NCI-H69 (cell line): ENCODE measurements at places on chromosomes 4 and X.

DNA sequence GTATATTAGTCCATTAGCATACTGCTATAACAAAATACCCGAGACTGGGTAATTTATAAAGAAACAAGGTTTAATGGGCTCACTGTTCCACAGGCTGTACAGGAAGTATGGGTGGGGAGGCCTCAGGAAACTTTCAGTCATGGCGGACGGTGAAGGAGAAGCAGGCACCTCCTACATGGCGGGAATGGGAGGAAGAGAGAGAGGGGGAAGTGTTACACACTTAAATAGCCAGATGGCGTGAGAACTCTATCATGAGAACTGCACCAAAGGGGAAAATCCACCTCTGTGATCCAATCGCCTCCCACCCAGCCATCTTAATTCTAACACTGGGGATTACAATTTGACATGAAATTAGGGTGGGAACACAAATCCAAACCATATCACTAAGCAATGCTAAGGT, 98.9 kb upstream of the SH3RF1 start:
- peak; percentile 6 for DNase-seq

- no peak for DNase-seq
Observed at GRCh38 chr4:1727117-1728031, 6.1 kb downstream of the TACC3 start.

- DNase-seq = no peak
Observed at GRCh38 chr4:25002681-25003080, 28.1 kb downstream of the LGI2 start.

DNA sequence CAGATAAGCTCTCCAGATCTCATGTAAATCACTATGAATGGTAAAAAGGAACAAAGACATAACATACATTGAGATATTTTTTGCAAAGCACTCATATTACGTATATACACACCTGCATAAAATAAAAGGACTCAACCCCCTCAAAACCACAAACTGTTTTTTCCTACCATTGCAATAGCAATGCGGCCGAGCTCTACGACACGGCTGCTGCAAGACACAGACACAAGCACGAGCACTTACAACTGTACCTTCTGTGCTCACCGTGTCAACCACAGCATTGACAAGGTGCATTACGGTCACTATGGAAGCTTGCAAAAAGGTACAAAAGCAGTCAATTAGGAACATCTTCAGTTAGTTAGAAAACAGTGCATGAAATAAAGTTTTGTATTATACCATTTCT, 37.1 kb upstream of the MTNR1A start:
- no peak for DNase-seq

DNA sequence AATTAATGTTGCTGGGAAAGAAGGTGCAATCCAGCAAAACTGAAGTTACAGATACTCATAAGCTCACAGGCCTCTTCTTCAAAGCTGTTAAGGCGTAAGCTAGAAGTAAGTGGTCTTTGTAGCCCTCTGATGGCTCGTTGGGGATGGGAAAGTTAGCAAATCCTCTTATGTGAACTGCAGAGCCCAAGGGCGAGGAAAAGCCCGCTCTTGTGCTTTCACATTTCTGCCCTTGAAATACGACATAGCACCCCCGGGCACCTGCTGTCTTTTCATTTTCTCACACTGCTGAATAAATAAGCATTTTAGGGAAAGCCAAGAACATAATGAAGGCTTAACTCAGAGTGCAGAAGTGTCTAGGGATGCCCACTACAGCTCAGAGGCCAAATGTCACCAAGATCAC, 73.1 kb upstream of the SORBS2 start:
- DNase-seq = no peak

DNA sequence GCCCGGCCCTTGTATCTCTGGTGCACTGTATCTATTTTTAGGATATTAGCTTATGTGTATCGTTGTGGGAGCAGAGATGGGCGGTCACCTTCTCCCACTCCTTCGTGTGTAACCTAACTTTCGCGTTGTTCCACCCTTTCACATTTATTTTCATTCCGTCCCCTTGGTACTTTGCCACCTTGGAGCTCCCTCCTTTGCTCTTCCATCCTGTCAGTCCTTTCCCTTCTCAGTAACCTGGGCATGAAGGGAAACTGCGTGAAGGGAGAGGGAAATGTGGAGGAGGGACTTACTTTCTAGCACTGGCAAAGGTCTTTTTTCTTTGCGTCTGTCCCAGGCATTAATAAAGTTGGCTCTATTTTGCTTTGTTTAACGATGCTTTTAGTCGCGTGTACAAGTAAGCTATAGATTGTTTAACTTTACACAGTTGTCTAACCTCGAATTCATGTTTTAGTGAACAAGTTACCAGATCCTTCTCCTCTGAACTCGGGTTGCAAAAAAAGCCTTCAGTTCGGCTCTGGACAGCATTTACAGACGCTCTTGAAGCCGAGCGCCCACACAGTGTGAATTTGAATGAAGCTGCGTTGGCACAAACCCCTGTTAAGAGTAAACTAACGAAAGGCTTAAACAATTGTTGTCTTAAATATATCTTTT, 3.9 kb downstream of the PCDH10 start:
- DNase-seq = peak; percentile 21

DNA sequence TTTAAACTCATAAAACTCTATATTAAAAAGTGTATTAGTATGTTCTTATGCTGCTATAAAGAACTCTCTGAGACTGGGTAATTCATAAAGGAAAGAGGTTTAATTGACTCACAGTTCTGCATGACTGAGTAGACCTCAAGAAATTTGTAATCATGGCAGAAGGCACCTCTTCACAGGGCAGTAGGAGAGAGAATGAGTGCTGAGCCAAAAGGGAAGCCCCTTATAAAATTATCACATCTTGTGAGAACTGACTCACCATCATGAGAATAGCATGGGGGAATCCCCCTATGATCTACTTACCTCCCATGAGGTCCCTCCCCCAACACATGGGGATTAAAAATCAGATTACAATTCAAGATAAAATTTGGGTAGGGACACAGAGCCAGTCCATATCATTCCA, 463.2 kb downstream of the KLHL13 start:
- DNase-seq = no peak

DNA sequence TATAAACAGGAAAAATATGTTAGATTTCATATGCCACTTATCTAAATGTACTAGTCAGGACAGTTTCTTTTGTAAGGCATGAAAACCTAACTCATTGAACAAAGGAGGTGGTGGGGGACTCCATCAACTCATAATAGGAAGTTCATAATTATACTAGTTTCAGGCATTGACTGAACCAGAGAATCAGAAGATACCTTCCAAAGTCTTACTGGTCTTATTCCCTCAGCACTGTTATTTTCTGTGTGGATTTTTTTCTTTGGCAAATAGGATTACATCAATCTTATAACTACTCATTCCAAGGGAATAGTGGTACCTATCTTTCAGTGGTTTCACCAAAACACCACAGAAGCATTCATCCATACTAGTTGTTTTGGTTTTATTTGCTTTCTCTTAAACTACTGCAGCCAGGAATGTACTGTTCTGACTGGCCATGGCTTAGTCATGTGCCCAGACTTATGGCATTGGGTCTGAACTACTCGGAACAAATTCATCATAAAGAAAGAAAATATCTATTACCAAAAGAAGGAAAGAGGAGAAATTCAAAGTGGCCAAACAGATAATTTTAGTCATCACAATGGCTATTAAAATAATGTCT, 273.9 kb downstream of the ARAP2 start:
- no peak for DNase-seq

GRCh38 chr4:112075129-112075753, 70.0 kb upstream of the FAM241A start:
- peak; percentile 54 for DNase-seq

GRCh38 chr4:105061136-105061696, 85.5 kb upstream of the TET2 start:
- DNase-seq = peak; percentile 5

DNA sequence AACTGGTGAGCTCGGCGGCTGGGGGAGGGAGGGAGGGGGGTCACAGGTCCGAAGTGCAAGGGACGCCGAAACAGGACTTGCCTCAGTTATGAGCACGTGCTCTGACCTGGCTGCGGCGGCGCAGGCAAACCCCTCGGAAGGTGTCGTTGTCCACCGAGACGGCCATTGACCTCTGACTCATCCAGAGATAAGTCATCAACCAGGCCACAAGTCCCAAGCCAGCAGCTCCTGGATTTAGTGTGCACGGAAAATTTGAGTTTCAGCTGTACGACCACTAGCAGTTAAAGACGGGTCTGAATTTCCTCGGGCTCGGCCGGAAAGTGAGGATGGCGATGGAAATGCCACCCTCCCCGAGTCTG, 674 bp downstream of the SH3D19 start:
- peak; percentile 13 for DNase-seq

- DNase-seq = no peak
Observed at GRCh38 chr4:168739886-168740285, 243.0 kb downstream of the PALLD start.

- DNase-seq = peak; percentile 90
Observed at GRCh38 chrX:39688576-39689375, 409.0 kb downstream of the BCOR start.

DNA sequence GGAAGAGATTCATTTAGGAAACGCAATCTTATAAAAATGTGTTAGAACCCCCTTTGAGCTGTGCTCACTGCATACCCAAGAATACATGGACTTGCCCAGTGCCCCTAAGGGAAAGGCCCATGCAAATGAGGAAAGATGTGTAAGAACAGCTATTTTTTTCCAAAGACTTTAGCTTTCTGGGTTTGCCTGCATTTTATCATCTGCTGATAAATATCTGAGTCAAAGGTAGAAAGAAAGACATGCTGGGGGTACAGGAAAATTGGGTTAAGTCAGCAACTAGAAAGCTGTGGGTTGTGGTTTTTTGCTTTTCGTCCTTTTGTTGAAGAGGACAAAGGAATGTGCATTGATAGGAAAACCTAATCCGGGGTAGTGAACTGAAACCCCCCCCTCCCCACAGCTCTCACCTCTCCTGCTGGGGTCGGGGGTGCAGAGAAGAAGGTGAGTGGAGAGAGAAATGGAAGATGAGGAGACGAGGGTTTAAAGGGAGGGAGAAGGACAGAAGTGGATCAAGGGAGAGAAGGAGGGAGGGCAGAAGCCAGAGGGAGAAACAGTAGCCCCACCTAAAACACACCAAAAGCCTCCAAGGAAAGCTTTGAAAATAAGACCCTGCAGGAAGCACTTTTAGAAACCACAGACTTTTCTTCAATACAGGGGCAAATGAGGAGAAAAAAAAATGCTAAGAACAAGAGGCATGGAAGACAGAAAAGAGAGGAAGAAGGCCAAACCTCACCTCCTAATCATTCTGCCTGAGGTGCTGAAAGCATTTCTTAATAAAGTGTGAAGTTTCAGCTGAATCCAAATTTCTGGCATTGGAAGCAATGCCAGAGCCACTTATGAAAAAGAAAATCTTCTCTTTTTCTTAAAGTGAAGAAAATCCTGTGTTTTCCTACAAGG, 49.3 kb downstream of the KDR start:
- DNase-seq = no peak

DNA sequence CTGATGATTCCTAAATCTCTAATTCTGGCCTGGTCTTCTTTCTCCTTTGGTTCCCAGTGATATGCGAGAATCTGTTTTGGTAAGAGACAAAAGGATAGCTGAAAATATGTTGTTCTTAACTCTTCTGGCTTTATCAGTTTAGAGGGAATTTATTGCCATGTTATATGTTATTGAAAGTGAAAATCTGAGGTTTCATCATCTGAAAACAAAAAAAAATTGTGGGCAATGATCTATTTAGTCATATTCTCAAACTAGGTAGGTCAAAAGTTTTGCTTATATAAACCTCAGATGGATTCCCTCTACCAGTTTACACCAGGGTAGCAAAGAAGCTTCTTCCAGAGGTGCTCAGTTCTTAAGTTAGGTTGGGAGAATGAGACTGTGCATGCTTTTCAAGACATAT, 103.6 kb downstream of the ITM2A start:
- DNase-seq = no peak

DNA sequence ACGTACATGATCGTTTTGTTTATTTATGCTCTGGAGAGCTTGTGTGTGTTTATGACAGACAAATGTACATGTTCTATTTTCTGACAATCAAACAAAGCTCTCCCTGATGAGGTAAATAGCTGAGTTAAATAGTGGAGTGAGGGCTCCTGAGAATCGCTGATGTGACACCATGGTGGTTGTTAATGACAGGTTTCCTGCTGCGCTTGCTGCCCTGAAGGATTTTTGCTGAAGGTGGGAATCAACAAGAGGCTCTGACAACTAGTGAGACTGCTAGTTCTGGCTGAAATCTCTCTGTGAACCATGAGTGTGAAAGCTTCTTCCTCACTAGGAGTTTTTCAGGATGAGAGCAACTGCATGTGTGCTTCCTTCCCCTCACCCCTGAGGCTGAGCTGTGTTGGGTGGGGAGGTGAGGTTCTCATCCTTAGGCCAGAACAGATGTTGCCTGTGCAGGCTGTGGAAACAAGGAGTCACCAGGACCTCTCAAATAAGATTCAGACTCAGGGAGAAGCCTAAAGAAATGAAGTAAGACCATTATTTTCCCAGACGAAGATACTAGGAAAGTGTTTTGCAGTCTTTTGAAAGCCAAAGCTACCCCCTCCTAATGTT, 173.4 kb upstream of the JADE1 start:
- peak; percentile 86 for DNase-seq

DNA sequence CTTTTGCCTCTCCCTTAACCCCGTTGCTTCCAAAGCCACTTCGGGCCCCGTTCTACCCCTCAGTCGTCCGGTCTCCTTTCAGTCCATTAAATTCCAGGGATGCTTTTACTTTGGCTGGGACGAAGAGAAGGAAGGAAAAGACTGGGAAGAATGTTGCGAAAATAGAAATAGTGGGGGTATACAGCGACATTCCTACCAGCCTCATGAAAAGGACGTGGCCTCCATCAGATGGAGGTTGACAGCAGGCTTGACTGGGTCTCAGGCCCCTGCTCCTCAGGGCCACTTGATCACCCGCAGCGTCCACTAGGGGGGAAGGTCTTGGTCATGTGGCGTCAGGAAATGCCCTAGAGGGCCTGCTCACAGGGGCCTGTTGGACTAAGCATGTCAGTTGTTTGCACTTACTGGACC, 657 bp upstream of the ANKRD50 start:
- peak; percentile 85 for DNase-seq

- DNase-seq = no peak
Observed at GRCh38 chr4:176920694-176921093, 128.0 kb upstream of the VEGFC start.

- no peak for DNase-seq
Observed at GRCh38 chr4:10034136-10034535, 12.8 kb upstream of the SLC2A9 start.

GRCh38 chr4:176883108-176883550, 90.4 kb upstream of the VEGFC start:
- DNase-seq = peak; percentile 64

GRCh38 chr4:83618991-83619645, 83.2 kb downstream of the GPAT3 start:
- no peak for DNase-seq

GRCh38 chr4:70678383-70678999, 9.8 kb upstream of the UTP3 start:
- DNase-seq = no peak
